ENCODE measurements at places on chromosomes 2 and 18.

- DNase-seq = no peak
Measured at GRCh38 chr2:43448822-43449110, 147.1 kb downstream of the THADA start.

GRCh38 chr2:134758633-134759032, 39.8 kb upstream of the TMEM163 start:
- no peak for DNase-seq

DNA sequence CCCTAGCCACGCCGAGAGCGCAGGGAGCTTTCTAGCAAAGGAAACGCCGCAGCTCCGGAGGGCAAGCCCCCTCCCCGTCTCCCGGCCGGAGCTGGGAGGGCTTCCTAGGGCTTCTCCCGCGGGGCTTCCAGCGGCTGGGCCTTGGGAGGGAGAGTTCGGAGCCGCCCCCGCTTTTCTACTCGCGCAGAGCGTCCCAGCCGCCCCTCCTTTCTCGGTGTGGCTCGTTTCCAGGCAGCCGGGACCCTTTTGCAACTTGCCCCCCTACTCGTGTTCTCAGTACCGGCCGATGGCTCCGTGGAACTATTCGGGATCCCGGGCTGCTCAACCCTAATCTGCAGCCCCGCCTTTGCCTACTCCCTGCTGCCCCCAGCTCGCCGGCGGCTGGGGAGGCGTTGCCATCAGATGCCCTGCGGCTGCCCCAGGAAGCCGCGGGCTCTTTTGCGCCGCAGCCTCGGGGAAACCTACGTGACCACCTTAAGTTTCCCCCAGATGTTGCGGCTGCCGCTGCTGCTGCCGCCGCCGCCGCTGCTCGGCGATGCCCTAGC, 1.5 kb upstream of the NR4A2 start:
- DNase-seq = peak; percentile 92

DNA sequence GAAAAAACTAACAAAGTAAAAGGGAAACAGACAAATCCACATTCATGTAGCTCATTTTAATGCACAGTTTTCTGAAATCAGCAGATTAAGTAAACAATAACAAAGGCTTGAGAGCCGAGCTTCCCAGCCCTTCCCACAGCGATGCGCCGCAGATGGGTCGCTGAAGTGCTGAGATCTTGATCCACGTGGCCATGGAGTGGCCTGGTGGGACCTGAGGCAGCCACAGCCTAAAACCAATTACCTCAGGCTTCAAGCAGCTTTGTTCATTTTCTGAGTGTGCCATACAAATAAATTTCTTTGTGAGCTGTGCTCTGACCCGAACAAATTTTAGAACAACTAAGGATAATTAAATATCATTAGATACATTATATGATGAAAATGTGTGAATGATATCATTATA, 25.6 kb upstream of the CYRIA start:
- DNase-seq = no peak

- no peak for DNase-seq
Measured at GRCh38 chr2:140392824-140393223, 1612.6 kb upstream of the NXPH2 start.

All from Right ventricle myocardium inferior (tissue), 1 donor.